Stimulated activated CD4-positive, alpha-beta T cell treated with anti-CD3 and anti-CD28 coated beads, TNF-alpha, amount 100 ng/mL, for 48 hours (primary cell): ENCODE measurements at places on chromosomes 2 and 18.

DNA sequence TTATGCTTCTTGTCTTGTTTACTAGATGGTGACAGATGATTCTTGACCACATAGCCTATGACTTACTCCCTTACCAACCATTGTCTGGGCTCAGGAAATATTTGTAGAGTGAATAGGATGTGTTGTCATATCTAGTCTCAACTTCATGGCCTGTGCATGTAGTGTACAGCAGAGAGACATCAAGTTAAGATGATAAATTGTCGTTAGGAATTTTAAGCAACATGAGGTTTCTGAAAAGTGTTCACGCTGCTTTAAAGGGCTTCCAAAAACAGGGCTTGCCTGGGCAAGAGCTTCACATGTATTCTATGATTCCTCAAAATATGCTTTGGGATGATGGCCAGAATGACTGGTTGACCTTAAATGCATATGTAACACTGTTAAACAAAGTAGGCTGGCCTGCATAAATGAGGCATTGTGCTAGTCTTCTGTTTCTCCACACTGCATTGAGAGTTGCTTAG, 424.0 kb downstream of the RND3 start:
- no peak for DNase-seq

- no peak for DNase-seq
These were observed 300 bp upstream of the STON1 start for GRCh38 chr2:48529676-48530032.

DNA sequence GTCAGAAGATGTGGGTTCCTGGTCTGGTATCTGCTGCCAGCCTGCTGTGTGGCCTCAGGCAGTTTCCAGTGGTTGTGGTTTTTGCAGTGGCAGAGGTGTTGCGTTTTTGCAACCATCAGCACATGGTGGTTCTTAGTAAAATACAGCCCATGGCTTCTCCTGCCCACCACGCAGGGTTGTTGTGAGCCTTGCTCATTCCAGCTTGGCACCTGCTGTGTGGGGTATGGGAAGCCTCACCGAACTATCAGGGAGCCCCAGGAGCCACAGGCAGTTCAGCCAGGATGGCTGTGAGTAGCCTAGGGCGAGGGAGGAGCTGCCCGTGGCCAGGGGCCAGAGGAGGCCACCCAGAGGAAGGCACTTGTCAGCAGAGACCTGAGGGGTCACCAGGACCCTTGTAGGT, 9.8 kb downstream of the ARID5A start:
- DNase-seq, result no peak

- DNase-seq, result no peak
These were observed 109.6 kb upstream of the UNC80 start for GRCh38 chr2:209662021-209662420.

DNA sequence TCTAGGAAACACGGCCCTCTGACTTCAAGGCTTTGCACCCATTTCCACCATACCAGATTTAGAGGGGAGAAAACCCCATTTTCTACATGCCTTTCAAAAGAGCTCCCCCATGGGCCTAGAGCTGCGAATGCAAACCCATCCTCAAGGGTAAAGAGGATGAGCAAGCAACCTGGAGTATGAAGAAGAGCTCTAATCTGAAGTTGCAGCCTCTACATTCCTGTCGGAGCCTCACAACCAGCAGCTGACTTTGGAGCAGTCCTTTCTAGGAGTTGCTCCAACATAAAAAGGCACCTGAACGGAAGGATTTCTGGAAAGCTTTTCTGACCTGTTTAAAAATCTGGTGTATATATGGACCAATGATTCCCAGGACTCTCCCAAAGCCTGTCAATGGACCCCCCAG, 81.4 kb upstream of the POMC start:
- no peak for DNase-seq

- DNase-seq, result no peak
These were observed 135.4 kb downstream of the SETBP1 start for GRCh38 chr18:44816050-44816449.

- no peak for DNase-seq
These were observed 43.1 kb upstream of the PTH2R start for GRCh38 chr2:208363485-208363884.
